ENCODE measurements at places on chromosomes 3 and 15.

- DNase-seq: no peak
Observed at GRCh38 chr15:77173487-77173886, 102.6 kb upstream of the TSPAN3 start.

DNA sequence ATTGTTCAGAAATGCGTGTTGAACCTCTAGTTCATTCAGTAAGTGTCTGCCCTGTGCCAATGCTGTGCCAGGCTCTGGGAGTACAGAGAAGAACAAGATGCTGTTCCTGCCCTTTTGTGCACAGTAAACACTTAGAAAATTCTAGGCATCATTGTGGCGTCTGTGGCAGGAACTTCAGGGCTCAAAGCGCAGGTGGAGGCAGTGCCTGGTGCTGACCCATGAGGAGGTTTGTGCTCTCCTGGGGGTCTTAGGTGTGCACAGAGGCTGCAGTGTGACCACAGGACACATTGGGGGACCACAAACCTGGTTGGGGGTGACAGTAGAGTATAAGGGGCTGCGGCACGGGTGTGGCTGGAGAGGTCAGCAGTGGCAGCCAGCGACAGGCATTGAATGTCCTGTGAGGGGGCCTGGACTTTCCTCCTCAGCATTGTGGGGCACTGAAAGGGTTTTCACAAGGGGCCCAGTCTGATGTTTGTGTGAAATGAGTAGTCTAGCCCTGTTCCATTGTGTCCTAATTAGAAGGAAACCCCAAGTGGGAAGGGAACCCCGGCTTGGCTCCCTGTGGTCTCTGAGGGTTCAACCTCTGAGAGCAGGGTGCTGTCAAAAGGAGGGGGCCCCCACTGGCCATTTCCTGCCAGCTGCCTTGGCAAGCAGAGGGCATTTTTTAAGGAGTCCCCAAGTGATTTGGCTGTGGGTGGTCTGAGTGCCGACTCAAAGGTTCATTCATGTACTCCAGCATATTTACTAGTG is 20.9 kb downstream of the MRAS start:
- DNase-seq: no peak

GRCh38 chr15:65902373-65902772 is 33.1 kb downstream of the RAB11A start:
- peak; percentile 27 for DNase-seq

DNA sequence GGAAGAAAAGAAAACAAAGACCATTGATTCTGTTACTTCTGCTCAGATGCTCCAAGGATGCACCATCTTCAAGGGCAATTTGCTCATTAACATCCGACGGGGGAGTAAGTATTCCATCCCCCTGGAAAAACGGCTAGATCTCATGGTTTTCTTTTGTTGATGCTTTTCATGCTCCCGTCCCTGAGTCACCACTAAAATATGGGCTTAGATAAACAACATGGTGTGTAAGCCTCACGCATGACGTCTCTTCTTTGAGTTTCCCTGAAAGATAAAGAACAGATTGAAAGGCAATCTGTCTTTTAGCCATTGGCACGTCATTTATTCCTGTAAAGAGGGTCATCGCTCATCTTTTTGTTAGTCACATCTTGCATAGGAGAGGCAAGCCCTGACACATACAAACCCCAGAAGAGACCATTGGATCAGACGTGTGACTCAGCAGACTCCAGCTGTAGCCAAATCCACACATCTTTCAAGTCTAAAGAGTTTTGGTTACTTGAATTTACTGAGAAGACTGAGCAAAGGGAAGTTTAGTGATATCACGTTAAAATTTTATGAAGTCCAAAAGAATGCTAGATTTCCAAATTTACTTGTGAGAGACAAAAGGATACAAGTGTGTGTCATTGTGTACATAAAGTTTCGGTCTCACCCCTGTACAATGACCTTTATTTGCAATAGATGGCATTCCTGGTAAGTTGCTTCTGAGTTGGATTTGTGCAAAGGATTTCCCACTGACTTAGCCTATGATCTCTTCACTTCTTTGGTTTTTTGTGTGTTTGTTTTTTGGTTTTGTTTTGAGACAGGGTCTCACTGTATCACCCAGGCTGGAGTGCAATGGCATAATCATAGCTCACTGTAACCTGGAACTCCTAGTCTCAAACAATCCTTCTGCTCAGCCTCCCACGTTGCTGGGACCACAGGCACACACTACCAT is 110.5 kb downstream of the PGPEP1L start:
- peak; percentile 80 for DNase-seq

GRCh38 chr3:189229196-189229828 is 57.5 kb downstream of the TPRG1 start:
- no peak for DNase-seq

DNA sequence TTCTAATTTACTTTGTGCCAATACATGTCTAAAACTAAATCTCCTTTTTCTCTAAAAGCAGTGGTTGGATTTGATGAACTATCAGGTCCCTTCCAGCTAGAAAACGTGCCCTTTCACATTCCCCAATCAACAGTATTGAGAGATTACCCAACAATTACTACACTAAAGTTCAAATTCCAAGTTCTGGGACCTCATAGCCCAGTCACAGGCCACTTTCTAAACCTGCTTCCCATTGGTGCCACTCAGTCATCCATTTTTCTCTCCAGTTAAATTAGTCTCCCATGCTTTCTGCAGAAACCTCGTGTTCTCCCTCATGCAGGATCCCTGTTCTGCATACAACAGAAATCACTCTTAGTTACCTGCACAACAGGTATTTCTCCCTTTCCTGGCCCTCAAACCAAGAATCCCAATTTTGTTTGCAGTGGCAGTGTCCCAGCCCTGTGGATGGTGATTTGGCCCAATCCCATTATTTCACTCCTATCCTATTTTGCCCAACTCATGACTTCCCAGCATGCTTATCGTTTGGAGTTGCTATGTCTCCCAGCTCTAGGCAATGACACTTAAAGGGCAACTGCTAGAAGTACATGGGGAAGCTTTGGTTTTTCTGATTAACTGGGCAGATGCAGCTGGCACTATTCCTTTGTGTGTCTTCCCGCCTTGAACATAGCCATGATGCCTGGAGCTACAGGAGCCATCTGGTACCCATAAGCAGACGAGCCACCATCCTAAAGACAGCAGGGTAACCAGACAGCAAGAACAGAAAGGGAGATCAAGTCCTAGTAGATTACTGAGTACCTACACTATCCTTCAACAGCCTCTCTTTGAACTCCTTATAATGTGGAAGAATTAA is 224.2 kb downstream of the MINAR1 start:
- no peak for DNase-seq

- DNase-seq: no peak
Observed at GRCh38 chr15:94240480-94240879, 9.1 kb downstream of the MCTP2 start.

- no peak for DNase-seq
Observed at GRCh38 chr3:183437666-183438564, 9.5 kb upstream of the MCF2L2 start.

GRCh38 chr3:125144653-125145314 is 67.8 kb downstream of the SLC12A8 start:
- DNase-seq: no peak

- no peak for DNase-seq
Observed at GRCh38 chr3:55654123-55654760, 167.1 kb upstream of the WNT5A start.

DNA sequence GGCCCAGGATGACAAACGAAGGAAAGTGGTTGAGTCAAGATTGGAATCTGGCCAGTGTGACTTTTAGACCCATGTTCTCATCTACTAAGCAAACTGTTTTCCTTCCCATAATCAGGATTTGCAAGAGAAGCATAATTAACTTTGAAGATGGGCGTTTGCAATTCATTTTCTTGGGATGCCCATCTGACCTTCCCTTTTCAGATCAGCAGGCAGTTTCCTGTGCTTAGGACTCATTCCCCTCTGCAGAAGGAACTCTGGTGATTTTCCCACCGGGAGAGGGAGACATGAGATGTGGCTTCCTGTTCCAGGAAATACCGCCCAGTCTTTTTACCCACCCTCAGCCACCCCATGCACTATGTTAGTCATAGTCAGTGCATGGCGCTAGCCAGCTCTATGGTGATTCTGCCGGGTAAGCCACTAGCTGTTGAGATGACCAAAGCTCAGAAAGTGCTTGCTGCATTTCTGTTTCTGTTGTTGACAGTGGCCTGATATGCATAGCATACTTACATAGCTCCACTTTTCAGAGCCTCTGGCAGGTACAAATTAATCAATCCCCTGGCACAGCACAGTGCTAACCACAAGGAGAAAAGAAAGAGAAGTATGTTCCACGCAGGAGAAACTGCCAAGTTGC is 129.4 kb downstream of the VGLL4 start:
- DNase-seq: peak; percentile 77

GRCh38 chr3:6438031-6438430 is 422.9 kb upstream of the GRM7 start:
- no peak for DNase-seq

GRCh38 chr3:119628816-119629445 is 31.2 kb downstream of the PLA1A start:
- DNase-seq: no peak

DNA sequence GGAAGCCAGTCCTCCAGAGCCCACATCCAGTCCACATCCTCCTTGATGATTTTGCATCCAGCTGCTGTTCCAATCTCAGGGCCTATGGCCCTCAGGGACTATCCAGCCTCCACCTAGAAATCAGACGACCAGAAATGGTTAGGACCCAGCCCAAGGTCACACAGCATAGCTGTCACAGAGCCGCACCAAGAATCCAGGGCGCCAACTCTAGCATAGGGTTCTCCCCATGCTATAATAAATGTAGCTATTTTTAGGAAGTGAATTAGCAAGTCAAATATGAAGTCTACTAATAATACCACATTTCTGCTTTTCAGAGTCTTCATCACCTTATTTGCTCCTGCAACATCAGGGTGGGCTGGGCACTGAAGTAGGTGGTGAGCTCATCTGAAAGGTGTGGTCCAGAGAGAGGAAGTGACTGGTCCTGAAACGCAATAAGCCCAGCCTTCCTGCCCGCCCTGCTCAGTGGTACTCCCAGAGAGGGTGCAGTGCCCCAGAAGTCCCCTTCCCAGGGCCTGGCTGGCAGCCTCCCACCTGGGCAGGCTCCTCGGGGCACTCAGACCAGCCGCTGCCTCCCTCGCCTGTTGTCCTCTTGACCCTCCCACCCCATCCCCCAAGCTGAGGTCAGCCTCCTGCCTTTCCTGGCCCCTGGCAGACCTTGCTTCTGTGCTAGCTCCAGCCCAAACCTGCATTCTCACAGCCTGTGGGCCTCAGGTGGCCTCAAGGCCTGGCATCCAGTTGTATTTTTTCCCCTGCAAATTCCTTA is 17.6 kb upstream of the CYP11A1 start:
- DNase-seq: no peak

GRCh38 chr15:72169236-72169920 is 28.2 kb downstream of the GRAMD2A start:
- DNase-seq: no peak
